Umbilical cord (tissue), 2 donors: ENCODE measurements at places on chromosomes 12 and 14.
A peak's percentile ranks its signal among the peaks of the same experiment; 100 is the strongest.

DNA sequence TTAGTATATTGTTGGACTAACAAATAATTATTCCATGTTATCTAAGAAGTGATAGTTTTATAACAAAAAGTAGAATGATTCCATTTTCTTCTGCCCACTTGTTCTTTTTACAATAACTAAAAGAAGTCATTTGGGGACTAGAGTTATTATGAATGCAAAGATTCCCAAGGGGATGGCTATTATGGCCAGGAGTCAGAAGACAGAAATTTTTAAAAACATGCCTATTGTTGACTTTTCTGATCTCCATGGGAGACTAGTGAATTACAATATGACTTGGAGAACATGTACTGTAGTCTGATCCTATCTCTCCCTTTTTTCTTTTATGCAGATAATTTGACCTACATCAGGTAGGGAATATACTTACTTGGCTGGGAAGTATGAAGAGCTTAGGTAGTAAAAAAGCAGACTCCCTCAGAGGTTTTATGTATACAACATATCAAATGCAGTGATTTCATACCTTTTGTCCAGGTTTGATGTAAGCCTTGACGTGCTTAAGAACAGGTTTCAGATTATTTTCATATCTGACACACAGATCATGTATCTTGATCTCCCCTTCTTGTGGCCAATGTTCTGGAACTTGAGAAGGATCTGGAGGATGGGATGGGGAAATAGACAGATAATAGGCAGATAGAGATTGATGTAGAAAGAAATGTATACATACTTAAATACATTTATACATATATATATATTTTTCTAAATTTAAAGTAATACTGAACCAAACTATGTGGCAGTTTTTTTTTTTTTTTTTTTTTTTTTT lies 41.0 kb upstream of the KCNJ8 start:
- DNase-seq = no peak

DNA sequence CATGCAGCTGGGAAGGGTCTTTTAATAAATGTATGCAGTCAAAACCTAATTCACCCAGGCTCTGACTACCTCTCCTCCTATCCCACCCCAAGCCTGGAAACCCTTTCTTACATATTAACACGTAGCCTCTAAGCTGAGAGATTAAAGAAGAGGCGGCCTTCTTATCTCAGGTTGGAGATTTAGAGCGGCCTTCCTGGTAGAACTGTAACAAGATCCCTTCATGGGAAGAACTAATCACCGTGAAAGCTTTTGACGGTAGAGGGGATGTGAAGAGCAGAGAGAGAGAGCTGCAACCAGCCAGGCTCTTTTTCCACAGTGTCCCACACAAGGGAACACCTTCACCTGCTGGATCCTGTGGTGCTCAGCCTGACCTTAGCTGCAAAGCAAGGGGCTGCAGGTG lies 367.4 kb downstream of the MED13L start:
- no peak for DNase-seq

- DNase-seq = peak; percentile 37
These were observed 295.2 kb downstream of the NUAK1 start for GRCh38 chr12:105843561-105843960.

DNA sequence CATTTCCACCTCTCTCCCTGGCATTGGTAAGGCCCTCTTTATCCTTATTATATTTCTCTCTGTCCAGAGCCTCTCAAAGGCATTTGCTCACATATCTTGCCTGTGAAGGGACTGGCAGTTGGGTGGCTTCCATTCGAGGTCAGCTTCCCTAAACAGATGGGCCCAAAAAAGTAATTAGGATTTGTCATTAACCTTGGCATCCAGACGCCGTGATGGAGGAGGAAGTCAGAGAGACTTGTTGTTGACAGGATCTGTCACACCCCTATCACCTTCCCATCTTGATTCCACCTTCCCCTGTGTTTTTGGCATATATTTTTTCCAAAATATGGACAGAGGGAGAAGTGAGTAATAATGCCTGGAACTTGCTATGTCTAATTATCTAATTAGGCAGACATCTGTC lies 54.0 kb upstream of the OAS1 start:
- DNase-seq = no peak

DNA sequence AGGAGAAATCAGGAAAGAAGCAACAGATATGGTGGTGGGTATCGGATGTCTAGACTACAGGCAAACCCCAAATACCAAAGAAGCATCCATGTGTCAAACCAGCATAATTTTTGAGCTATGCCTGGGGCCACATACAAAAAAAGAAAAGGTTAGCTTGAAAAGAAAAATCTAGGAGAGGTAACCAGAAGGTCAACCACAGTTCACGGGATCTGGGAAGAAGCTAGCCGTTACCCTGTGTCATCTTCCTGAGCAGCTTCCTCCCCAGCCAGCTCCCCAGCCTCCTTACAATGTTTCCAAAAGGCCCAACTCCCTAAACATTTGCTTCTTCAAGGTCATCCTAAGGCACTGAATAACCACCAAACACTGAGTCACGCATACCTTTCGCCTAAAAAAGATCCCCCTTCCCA lies 3.1 kb downstream of the SINHCAF start:
- DNase-seq = peak; percentile 36

DNA sequence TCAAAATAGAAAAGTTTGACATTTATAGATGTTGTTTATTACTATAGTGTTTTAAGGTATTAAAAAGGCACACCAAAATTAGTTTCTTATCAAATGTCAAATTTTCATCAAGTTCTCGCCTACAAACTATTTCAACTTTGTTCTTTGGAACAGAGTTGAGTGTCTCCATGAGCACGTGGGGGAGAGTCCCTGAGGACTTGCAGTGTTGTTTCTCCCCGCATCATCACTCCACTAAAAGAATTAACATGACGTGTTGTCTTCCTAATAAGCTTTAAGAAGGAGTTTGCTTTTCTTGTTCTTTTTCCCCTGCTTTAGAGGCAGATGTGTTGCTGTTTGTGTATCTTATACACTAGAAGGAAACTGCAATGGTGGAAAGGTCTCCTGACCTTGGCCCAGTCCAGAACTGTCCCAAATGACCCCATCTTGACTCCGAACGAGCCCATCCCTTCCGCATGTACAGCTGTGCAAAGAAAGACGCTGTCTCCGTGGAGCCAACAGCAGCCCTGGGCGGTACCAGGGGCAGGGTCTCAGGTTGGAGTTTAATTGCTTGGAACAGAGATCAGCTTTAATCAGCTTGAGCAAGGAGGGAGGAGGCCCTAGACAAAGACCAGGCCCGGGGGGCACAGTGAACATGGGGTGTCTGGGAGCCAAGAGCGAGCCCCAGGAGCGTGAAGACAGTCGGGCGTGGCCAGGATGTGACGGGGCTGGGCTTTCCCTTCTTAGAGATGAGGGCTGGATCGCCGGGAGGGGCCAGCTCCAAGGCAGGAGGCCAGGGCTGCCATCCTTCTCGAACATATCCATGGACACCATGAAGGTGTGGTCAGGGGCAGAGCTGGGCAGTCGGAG lies 215.4 kb upstream of the RTL1 start:
- DNase-seq = peak; percentile 79
